ENCODE measurements at places on chromosomes 3 and 15. TPM values are rescaled to one million over a fixed set of nuclear protein-coding genes. Genes with fewer than 3 reads are reported as not detected.

Gene BCL2A1
- 26.3 TPM for total RNA-seq

- no peak for DNase-seq
These were observed 215.0 kb downstream of the MECOM start for GRCh38 chr3:169448501-169448900.

GRCh38 chr15:76056931-76057330, 2.9 kb upstream of the TMEM266 start:
- DNase-seq = no peak

Gene SLC24A5
- not detected for total RNA-seq

DNA sequence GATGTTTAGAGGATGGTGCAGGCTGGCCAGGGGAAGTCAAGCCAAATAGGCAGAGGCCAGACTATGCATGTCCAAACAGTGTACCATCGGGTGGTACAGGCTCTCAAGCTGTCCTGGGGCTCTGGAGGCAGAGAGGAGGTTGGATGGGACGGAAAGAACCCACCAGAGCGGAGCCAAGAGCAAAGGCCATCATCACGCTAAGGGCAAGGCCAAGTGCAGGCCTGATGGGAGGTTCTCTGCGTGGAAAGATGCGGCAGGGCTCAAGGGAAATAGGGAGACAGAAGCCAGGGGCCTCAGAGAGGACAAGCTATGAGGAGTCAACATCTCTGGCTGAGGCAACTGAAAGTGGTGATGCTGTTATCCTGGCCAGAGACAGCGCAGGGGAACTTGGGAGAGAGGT, 102.7 kb downstream of the ASB7 start:
- DNase-seq = no peak

- DNase-seq = peak; percentile 85
These were observed 51.6 kb upstream of the BLM start for GRCh38 chr15:90665288-90666134.

Gene RTP1
- not detected for total RNA-seq

GRCh38 chr3:52178537-52178936, 19.4 kb upstream of the ALAS1 start:
- DNase-seq = no peak

- no peak for DNase-seq
These were observed 36.5 kb downstream of the QTRT2 start for GRCh38 chr3:114093016-114093380.

Data from activated CD8-positive, alpha-beta T cell treated with anti-CD3 and anti-CD28 coated beads, Interleukin-2, amount 10 ng/mL, durations not matched to agents 7 days and 5 days (primary cell).